SK-N-SH treated with all-trans-retinoic acid at 6 μM for 48 hours (cell line): ENCODE measurements at places on chromosomes 11 and 22.

GRCh38 chr11:23569134-23569533, 708.9 kb upstream of the CCDC179 start:
- ATAC-seq: no peak

DNA sequence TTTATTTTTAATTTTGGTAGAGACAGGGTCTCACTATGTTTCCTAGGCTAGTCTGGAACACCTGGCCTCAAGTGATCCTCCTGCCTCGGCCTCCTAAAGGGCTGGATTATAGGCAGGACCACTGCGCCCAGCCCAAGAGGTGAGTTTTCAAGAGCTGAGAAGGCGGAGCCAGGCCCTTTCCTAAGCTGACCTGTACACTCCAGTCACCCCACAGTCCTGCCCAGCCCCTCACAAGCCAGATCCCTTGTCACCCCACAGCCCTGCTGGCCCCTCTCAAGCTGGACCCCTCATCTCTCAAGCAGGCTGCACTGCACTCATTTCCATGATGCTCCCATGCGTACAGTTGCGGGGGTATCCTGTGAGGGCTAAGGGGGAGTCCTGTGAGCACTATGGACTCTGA, 2.9 kb downstream of the DENND6B start:
- ATAC-seq: no peak

GRCh38 chr11:34213366-34213765, 107.9 kb downstream of the NAT10 start:
- no peak for ATAC-seq

- peak; percentile 37; the same call in 2 of the 3 replicates for ATAC-seq
Observed at GRCh38 chr11:118975771-118976709, 4.5 kb downstream of the FOXR1 start.

- no peak for ATAC-seq
Observed at GRCh38 chr11:3171931-3172560, 6.9 kb upstream of the OSBPL5 start.

GRCh38 chr22:29215012-29215860, 9.5 kb downstream of the EMID1 start:
- ATAC-seq: no peak

DNA sequence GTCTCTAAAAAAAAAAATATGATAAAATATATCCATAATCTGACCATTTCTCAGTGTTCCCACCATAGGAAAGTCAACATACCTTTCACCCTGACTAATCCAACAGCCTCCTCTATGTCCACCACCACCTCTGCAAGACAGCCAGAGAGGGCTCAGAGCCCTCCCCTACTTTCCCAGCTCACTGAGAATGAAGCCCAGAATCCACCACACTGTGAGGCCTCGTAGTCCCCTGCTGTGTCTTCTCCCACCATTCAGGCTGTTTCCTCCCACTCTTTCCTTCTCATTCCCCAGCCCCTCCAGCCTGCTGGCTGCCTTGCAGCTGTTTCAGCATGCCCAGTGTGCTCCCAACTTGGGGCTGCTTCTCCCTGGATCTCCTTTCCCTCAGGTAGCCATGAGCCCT, 27.0 kb downstream of the SGSM3 start:
- ATAC-seq: no peak

GRCh38 chr22:47371263-47372090, 609.0 kb downstream of the TBC1D22A start:
- no peak for ATAC-seq

- no peak for ATAC-seq
Observed at GRCh38 chr22:37353839-37354238, 71.5 kb downstream of the CYTH4 start.

DNA sequence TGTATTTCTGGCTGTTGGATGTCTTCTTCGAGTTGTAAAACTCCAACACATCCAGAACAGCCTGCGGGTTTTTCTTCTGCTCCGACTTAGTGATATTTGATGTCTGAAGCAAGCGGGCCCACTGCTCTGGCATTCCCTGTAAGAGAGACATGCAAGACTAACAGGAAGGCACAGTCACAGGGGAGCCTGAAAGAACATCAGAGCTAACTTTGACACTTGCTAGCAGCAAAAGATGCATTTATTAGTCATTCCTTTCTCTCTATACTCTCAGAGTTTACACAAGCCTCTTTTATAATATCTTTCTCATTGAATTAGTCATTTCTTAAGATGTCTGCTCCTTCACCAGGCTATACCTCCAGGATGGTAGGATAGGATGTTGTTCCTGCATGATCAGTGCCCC, 77.8 kb upstream of the GDPD4 start:
- ATAC-seq: peak; percentile 64

- ATAC-seq: no peak
Observed at GRCh38 chr11:107669191-107669740, 42.6 kb downstream of the SLN start.

GRCh38 chr11:66951135-66951534, 7.0 kb downstream of the PC start:
- no peak for ATAC-seq
